T-helper 17 cell (primary cell): ENCODE measurements at places on chromosomes 16 and 17. TPM values are rescaled to one million over a fixed set of nuclear protein-coding genes. Genes with fewer than 3 reads are reported as not detected.

- peaks cover 4% of the 10 kb centered on the region for H3K36me3 ChIP-seq
- peaks cover 20% of the 10 kb centered on the region for H3K27me3 ChIP-seq
- peak; percentile 68 for DNase-seq
- peaks cover 46% of the 10 kb centered on the region for H3K4me1 ChIP-seq
- H3K4me3 ChIP-seq, result peak overlapping the region; percentile 95
- H3K27ac ChIP-seq, result peak overlapping the region; percentile 39
Observed at GRCh38 chr17:42679492-42680330, 1.9 kb downstream of the CCR10 start.

The RASD1 gene
- total RNA-seq, result 0.97 TPM

The GP1BA gene
- 22.9 TPM for total RNA-seq

The OTOP3 gene
- total RNA-seq, result not detected

- peaks cover 23% of the 10 kb centered on the region for H3K27me3 ChIP-seq
- H3K4me3 ChIP-seq, result no peak overlapping the region
- no peaks in the 10 kb centered on the region for H3K36me3 ChIP-seq
- no peak overlapping the region for H3K27ac ChIP-seq
- H3K4me1 ChIP-seq, result no peaks in the 10 kb centered on the region
- DNase-seq, result no peak
Observed at GRCh38 chr16:49350265-49351095, 23.1 kb upstream of the C16orf78 start.

- peaks cover 59% of the 10 kb centered on the region for H3K4me1 ChIP-seq
- H3K27me3 ChIP-seq, result no peaks in the 10 kb centered on the region
- DNase-seq, result no peak
- no peaks in the 10 kb centered on the region for H3K36me3 ChIP-seq
Observed at GRCh38 chr17:77383613-77384608, 243.1 kb downstream of the SEC14L1 start.

The TOP2A gene
- total RNA-seq, result 6.4 TPM

DNA sequence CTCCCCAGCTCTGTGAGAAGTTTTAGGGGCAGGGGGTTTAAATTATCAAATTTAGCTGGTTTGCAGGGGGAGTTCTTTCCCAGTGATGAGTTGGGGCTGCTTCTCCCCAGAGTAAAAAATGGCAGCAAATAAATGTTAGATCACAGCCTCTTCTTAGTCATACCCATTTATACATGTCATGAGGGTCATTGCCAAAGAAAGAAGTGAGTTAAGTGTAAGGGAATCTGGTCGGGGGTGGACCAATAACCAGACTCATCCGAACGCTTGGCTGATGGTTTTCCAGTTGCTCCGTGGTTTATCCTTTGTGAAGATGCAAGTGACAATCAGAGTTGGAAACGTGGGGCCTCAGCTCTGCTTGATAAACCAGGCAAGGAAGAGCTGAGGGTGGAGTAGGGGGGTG lies 87.1 kb downstream of the PLXDC1 start:
- no peak overlapping the region for H3K4me3 ChIP-seq
- H3K27ac ChIP-seq, result no peak overlapping the region
- peaks cover 2% of the 10 kb centered on the region for H3K27me3 ChIP-seq

DNA sequence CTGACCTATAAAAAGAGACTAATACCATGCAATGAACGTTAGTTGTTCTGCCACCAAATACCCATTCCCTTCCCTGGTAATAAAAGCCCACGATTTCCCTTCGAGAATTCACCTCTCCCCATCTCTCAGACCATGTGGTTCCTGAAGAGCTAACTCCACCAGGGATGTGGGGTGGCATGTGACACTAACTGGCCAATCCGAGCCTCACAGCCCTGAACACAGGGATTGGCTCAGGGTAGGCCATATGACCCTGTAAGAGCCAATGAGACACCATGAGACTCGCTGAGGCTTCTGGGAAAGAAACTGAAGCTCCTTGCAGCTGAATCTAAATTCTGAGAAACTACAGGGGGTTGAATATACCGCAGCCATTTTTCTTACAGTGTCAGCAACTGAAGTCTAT lies 21.1 kb downstream of the HELZ start:
- no peak overlapping the region for H3K4me3 ChIP-seq
- peak overlapping the region; percentile 74 for H3K27ac ChIP-seq
- DNase-seq, result no peak

GRCh38 chr17:13962716-13963240 lies 106.5 kb upstream of the COX10 start:
- no peak for DNase-seq
- no peak overlapping the region for H3K27ac ChIP-seq
- H3K27me3 ChIP-seq, result no peaks in the 10 kb centered on the region
- H3K4me3 ChIP-seq, result no peak overlapping the region
- no peaks in the 10 kb centered on the region for H3K36me3 ChIP-seq
- peaks cover 3% of the 10 kb centered on the region for H3K4me1 ChIP-seq
